Gastrocnemius medialis (tissue), 4 donors: ENCODE measurements at places on chromosomes 4 and X. TPM values are rescaled to one million over a fixed set of nuclear protein-coding genes. Genes with fewer than 3 reads are reported as not detected.
A peak's percentile ranks its signal among the peaks of the same experiment; 100 is the strongest.

Gene GABRQ
- not detected for total RNA-seq

GRCh38 chrX:51905711-51906110 lies 12.3 kb downstream of the MAGED1 start:
- no peaks in the 10 kb centered on the region for H3K27me3 ChIP-seq
- H3K36me3 ChIP-seq = no peaks in the 10 kb centered on the region
- H3K4me3 ChIP-seq = no peak overlapping the region
- DNase-seq = no peak
- no peaks in the 10 kb centered on the region for H3K4me1 ChIP-seq

DNA sequence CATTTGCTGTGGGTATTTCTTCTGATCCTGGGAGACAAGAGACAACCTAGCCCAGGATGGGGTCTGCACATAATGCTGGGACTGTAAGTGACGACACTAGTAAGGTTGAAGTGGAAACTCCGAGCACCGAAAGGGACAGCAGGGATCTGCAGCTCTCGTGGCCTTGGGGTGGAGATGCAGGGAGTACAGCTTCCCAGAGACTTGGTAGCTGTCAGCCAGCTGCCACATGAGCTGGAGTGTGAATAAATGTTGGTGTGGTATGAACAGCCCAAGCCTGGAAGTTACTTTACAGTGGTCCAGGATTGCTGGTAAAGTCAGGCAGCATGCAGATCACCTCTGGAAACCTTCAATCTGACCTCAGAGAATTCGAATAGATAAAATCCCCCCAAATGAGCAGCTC lies 97.6 kb downstream of the FAM193A start:
- H3K4me3 ChIP-seq = no peak overlapping the region
- peaks cover 14% of the 10 kb centered on the region for H3K4me1 ChIP-seq
- DNase-seq = no peak
- H3K27ac ChIP-seq = no peak overlapping the region
- no peaks in the 10 kb centered on the region for H3K27me3 ChIP-seq

- H3K4me1 ChIP-seq = no peaks in the 10 kb centered on the region
- H3K36me3 ChIP-seq = no peaks in the 10 kb centered on the region
- no peak for DNase-seq
- no peak overlapping the region for H3K4me3 ChIP-seq
Measured at GRCh38 chrX:15373976-15374375, 10.2 kb downstream of the VEGFD start.

DNA sequence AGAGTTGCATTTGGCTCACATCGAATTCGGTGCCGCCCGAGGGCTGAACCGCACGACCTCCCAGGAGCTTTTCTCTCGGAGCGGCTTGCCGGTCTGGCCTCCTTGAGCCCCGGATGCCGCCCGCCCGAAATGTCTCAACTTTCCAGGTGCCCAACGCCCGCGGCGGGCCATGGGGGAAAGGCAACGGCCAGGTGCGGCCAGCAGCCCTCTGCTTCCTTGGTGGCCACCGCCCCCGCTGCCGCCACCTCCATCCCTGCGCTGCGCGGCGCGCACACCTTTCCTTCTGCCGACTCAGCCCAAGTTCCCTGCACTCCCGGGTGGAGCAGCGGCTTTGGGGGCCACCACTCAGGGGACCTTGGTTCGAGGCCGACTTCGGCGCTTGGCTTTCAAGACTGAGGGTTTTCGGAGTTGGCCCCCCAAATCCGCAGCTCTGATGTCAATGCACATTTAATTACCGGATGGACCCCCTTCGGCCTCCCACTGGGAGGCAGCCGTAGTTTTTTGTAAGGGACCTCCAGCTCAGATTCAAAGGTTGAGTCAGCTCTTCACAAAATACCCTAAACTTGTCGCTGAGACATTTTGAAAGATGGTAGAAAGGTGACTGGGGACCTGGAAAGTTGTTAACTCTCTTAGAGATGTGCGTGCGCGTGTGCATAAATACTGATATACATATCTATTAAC lies 1.1 kb downstream of the AFF2 start:
- H3K4me1 ChIP-seq = no peaks in the 10 kb centered on the region
- no peak overlapping the region for H3K4me3 ChIP-seq
- H3K27ac ChIP-seq = no peak overlapping the region
- H3K27me3 ChIP-seq = peaks cover 42% of the 10 kb centered on the region
- no peaks in the 10 kb centered on the region for H3K36me3 ChIP-seq

Gene P2RY10
- total RNA-seq = not detected

- no peaks in the 10 kb centered on the region for H3K27me3 ChIP-seq
- no peak for DNase-seq
- no peak overlapping the region for H3K4me3 ChIP-seq
- H3K4me1 ChIP-seq = no peaks in the 10 kb centered on the region
- no peaks in the 10 kb centered on the region for H3K36me3 ChIP-seq
Measured at GRCh38 chr4:149825336-149825735, 9.7 kb upstream of the IQCM start.

DNA sequence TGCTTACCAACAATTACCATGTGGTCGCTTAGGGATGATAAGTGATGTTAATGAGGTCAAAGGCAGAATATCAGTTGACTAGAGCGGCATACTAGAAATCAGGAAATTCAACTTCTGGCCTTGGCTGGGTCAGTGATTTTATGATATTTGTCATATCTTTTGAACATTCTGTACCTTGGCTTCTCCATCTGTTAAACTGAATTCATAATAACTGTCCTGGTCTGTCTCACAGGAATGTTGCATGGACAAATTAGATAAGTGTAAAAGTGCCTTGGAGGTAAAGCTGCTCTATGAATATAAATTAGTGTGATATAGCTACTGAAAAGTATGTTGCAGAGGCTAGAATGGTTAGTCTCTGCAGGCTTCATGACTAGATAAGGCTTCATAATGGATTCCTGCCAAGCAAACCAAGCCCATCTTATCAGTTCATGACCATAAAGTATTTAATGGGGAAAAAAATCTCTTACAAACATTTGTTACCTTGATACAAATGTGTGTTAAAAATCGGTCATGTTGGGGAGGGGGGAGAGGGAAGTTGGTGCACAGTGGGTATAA lies 104.6 kb upstream of the BMPR1B start:
- no peaks in the 10 kb centered on the region for H3K27me3 ChIP-seq
- peaks cover 18% of the 10 kb centered on the region for H3K36me3 ChIP-seq
- no peaks in the 10 kb centered on the region for H3K4me1 ChIP-seq
- no peak overlapping the region for H3K27ac ChIP-seq

- H3K4me3 ChIP-seq = no peak overlapping the region
- H3K36me3 ChIP-seq = no peaks in the 10 kb centered on the region
- no peak overlapping the region for H3K27ac ChIP-seq
Measured at GRCh38 chr4:69731847-69732246, 28.6 kb downstream of the SULT1B1 start.

GRCh38 chr4:185457136-185457535 lies 14.4 kb downstream of the CCDC110 start:
- H3K27ac ChIP-seq = no peak overlapping the region
- no peak overlapping the region for H3K4me3 ChIP-seq
- no peaks in the 10 kb centered on the region for H3K27me3 ChIP-seq
- DNase-seq = no peak

GRCh38 chr4:47372561-47372960 lies 90.9 kb downstream of the COMMD8 start:
- DNase-seq = no peak
- H3K27me3 ChIP-seq = no peaks in the 10 kb centered on the region
- no peak overlapping the region for H3K4me3 ChIP-seq
- H3K4me1 ChIP-seq = no peaks in the 10 kb centered on the region
- no peaks in the 10 kb centered on the region for H3K36me3 ChIP-seq

Gene SORCS2
- total RNA-seq = 0.07 TPM

Gene WDFY3
- 28.3 TPM for total RNA-seq

Gene GAGE1
- not detected for total RNA-seq

Gene NR0B1
- total RNA-seq = not detected

- DNase-seq = no peak
- no peaks in the 10 kb centered on the region for H3K4me1 ChIP-seq
- H3K4me3 ChIP-seq = no peak overlapping the region
- H3K27ac ChIP-seq = no peak overlapping the region
- no peaks in the 10 kb centered on the region for H3K27me3 ChIP-seq
- no peaks in the 10 kb centered on the region for H3K36me3 ChIP-seq
Measured at GRCh38 chr4:81095389-81095788, 64.9 kb downstream of the BMP3 start.

Gene PLAC8
- total RNA-seq = 0.53 TPM

- H3K27ac ChIP-seq = no peak overlapping the region
- H3K4me1 ChIP-seq = peaks cover 8% of the 10 kb centered on the region
- no peaks in the 10 kb centered on the region for H3K36me3 ChIP-seq
- no peak for DNase-seq
- no peak overlapping the region for H3K4me3 ChIP-seq
Measured at GRCh38 chr4:152104901-152105357, 344.1 kb upstream of the GATB start.

DNA sequence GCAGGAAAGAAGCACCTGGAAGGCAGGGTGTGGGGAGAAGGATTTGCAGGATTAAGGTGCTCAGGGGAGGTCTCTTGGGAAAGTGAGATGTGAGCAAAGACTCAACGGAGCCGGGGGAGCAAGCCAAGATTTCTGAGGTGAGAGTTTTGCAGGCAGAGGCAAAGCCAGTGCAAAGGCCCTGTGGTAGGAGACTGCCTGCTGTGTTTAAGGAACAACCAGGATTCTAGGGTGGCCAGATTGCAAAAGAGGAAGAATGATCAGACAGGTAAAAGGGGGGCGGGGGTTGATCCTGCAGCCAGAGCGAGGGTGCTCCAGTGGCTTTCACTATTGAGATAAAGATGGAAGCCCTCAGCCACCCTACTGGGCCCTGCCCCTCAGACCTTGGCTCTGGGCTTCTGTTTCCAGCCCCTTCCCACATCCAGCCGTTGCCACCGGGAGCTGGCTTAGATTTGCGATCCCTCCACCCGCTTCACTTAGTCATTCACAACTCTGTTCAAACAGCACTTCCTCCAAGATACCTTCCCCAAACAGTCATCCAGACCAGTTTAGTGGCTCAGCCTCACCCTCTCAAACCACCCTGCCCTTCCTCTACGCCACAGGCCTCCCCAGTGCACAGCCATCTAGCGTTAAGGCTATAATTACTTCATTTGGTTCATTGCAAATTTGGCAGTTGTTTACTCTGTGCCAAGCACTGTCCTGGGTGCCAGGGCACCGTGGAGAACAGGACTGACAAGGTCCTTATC lies 23.3 kb upstream of the BCOR start:
- H3K4me1 ChIP-seq = no peaks in the 10 kb centered on the region
- no peaks in the 10 kb centered on the region for H3K27me3 ChIP-seq
- H3K4me3 ChIP-seq = no peak overlapping the region

Gene ZNF157
- total RNA-seq = not detected

GRCh38 chrX:101287402-101287801 lies 3.7 kb downstream of the TAF7L start:
- no peaks in the 10 kb centered on the region for H3K4me1 ChIP-seq
- no peak overlapping the region for H3K4me3 ChIP-seq
- H3K27me3 ChIP-seq = peaks cover 4% of the 10 kb centered on the region
- DNase-seq = no peak
- no peaks in the 10 kb centered on the region for H3K36me3 ChIP-seq

DNA sequence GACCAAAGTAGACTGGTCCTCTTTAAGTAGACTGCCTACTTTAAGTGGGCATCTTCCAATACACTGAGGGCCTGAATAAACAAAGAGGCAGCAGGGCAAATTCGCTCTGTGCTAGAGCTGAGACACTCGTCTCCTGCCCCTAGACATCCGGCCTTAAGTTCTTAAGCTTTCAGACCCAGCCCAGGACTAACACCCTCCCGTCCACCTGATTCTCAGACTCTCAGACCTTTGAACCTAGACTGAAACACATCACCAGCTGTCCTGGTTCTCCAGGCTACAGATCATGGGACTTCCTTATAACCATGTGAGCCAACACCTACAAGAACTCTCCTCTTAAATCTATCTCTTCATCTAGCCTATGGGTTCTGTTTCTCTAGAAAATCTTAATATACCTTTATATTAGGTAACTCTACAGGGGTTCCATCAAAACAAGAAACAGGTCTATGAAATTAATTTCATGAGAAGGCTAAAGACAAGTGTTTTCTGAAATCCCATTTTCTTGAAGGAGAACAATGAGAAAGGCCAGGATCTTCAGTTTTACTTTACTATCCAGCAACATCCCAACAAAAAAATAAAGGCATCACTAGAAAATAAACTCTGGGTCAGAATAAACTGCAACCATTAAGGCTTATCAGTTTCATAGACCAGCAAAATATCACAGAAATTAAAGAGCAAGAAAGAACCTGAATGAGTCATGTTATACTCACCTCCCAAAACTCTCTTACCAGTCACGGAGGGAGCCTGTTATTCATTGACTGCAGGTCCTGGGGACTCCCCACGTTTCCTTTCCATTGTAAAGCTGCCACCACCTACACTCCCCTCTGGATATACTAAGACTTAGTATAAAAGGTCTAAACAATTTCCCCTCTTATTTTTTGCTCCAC lies 14.8 kb downstream of the ADGRA3 start:
- H3K27ac ChIP-seq = peak overlapping the region; percentile 81
- peaks cover 26% of the 10 kb centered on the region for H3K4me1 ChIP-seq
- DNase-seq = no peak
- H3K36me3 ChIP-seq = no peaks in the 10 kb centered on the region

DNA sequence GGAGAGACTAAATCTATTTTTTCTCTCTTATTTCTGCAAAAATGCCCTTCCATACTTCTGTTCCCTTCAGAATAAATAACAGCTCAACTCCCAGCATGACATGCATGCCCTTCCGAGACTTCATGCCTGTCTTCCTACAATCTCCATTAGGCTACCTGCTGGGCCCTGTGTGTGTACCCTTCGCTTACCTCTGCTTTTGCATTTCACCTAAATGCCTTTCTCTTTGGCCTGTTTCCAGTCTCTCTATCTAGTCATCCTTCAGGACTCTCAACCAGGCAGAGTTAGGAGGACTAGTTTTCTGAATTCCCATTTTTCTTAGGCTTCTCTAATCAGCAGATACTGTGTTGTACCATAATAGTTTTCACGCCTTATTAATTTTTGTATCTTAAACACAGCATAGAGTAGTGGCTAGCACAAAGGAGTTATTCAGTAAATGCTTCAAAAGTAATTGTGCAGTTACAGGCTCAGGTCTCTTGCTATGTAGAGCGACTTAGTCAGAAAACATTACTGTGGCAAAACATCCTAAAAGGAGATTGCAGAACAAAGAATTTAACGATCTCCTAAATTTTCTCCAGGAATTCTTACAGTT lies 20.5 kb downstream of the SEPTIN11 start:
- H3K4me3 ChIP-seq = no peak overlapping the region
- H3K36me3 ChIP-seq = no peaks in the 10 kb centered on the region
- no peaks in the 10 kb centered on the region for H3K27me3 ChIP-seq
- no peak overlapping the region for H3K27ac ChIP-seq
- DNase-seq = no peak

- no peak overlapping the region for H3K4me3 ChIP-seq
- no peaks in the 10 kb centered on the region for H3K36me3 ChIP-seq
- DNase-seq = no peak
- H3K27ac ChIP-seq = no peak overlapping the region
Measured at GRCh38 chrX:37786624-37787422, 7.0 kb downstream of the CYBB start.

Gene BCLAF3
- 2.5 TPM for total RNA-seq
